Stimulated activated naive CD4-positive, alpha-beta T cell treated with Interleukin-2 at 50 U/mL for 16 hours (primary cell): ENCODE measurements at places on chromosomes 1 and 21.
A peak's percentile ranks its signal among the peaks of the same experiment; 100 is the strongest.

DNA sequence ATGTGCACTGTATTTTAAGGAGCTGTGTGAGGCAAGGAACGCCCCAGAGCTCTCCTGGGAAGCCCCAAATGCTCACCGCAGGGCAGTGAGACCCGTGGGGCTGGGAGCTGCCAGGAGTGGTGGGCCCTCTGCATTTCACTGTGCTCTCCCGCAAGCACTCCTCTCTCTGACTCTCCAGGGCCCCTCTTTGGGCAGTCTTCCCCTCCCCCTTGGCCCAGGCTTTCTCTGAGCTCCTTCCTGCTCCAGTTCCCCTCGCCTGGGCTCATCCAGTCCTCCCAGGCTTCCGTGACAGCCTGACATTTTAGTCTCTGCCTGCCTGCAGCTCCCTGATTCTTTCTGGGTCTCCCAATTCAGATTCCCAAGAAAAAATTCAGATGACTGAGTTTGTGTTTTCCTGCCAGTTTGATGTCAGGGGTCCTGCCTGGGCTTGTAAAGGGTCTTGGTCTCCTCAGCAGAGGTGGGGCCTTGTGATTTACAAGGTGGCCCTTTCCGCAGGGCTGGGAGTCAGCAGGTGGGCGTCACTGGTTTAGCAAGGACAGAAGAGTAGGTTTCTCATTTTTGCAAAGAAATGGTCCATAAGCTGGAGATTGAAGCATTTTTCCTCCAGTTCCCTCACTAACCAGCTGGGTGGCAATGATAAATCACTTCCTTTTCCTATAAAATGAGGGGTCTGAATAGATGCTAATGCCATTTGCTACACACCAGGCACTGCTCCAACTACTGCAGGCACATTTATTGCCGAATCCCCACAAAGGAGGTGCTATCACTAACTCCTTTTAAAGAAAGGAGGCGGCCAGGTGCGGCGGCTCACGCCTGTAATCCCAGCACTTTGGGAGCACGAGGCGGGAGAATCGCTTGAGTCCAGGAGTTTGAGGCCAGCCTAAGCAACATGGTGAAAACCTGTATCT lies 1.9 kb upstream of the CA6 start:
- DNase-seq, result no peak

DNA sequence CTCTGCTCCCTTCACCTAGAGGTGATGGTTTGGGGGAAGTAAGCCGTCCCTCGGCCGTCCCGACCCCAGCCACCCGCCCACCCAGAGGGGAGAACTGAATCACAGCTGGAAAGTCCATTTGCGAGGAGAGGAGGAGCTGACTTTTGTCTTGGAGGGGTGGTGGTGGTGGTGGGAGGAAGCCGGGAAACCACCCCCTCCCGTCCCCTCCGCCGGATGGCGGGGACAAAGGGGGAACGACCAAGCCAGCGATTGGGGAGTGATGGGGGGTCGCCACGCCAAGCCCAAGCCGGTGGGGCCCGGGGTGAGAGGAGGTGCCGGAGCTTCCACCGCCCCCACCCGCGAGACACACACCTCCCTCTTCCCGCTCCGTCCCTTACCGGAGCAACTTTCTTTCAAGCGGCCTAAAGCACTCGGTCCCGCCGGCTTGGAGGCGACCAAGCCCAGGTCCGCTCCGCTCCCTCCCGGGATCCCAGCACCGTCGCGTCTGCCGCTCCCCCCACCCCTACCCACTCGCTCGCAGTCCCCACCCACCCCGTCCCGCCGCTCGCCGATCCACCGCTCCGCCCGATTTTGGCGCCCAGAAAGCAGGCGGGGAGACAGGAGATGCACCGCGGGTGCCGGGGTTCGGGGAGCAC lies 540 bp downstream of the ARHGEF2 start:
- peak; percentile 72 for DNase-seq

- DNase-seq, result no peak
Observed at GRCh38 chr1:221328371-221328770, 413.5 kb downstream of the DUSP10 start.

- DNase-seq, result no peak
Observed at GRCh38 chr1:245091818-245092637, 62.8 kb upstream of the KIF26B start.

DNA sequence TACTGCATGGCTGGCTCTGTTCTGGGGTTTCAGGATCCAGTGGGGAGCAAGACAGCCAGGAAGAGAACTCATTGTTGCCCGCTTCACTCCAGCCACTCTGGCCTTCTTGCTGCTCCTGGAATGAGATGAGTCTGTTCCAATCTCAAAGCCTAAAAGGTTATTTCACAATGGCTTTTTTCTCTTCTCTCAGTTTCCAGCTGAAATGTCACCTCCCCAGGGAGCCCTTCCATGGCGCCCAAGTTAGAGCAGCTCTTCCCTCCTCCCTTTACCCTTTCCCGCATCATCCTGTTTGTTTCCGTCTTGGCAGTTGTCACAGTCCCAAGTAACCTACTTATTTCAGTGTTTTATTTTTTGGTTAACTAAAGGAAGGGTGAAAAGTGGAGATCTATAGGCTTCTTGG lies 15.8 kb downstream of the PLA2G2A start:
- no peak for DNase-seq

DNA sequence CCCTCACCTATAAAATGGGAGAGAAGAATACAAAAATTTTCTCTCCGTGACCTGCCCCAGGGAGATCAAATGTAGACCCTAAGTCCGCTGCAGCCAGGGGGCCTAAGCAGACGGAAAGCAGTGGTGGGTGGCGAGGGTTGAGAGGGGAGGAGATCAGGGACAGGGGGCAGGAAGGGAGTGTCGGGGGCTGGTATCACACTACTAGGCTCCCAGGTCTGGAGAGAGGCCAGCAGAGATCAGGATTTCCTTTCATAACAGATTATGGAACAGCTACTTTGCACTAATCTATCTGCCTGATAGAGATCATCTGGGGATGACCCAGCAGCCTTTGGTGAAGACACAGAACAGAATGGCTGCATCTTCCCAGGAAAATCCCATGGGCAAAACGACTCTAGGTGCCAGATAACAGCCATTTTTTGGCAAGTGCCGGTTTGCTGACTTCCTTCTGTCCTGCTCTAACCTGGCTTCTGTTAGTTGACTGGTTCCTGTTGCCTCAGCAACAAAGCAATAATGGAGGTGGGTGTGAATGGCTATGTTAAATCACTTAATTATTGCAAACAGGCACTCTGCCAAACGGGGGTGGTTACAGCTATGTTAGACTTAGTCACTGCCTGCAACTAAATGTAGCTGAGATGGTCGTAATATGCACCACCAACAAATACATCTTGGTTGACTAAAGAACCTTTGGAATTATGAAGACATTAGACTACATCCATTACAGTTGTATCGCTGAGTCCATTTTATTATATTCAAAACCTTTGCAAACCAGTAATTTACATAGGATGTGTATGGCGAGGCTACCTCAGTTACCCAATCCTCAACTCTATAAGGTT lies 30.0 kb upstream of the EPS8L3 start:
- peak; percentile 35 for DNase-seq

- no peak for DNase-seq
Observed at GRCh38 chr1:232951605-232952004, 1.2 kb downstream of the NTPCR start.

DNA sequence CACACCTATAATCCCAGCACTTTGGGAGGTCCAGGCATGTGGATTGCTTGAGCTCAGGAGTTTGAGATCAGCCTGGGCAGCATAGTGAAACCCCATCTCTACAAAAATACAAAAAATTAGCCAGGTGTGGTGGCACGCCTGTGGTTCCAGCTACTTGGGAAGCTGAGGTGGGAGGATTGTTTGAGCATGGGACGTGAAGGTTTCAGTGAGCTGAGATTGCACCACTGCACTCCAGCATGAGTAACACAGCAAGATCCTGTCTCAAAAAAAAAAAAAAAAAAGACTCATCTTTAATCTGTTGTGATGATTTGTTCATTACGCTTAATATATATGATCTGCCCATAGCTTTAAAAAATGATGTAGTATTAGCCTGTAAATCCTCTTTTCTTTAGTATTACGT lies 44.0 kb downstream of the OR10J1 start:
- no peak for DNase-seq

DNA sequence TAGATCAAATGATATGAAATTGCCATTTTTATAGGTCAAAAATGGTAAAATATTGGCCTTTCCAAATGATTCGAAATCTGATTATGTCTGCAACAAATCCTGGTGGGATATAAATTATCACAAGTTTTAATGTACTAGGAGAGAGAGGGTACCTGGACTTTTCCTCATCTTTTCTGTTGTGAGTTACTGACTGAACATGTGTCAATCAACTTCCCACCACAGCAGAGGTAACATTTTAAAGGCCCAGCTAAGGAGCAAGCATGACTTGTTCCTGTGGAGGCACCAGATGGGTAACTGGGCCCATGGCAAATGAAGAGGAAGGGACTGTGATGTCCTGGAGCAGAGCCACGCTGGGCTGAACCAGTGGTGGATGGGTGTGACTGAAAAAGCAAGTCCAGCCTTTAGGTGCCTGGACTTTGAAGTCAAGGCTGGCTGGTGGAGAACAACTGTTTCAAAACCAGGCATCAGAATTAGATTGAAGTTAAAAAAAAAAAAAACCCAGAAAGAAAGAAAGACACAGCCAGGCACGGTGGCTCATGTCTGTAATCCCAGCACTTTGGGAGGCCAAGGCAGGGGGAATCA lies 6.6 kb downstream of the MR1 start:
- DNase-seq, result no peak

DNA sequence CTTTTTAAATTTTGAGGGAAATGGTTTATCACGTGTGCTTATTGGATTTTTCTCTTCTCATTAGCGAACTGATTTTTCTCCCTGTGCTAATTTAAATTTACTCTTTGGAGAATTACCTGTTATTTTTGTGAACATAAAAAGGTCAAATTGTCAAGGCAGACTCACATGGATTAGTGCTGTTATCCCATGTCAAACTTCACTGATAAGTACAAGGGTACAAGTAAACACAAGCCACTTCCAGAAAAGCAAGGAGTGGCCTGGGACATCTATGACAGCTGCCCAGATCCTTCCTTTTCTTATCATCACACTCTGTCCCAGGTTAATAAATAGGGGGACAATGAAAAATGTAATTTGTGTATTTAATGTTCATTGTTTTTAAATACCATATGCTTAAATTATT lies 901.2 kb downstream of the LTN1 start:
- DNase-seq, result no peak

DNA sequence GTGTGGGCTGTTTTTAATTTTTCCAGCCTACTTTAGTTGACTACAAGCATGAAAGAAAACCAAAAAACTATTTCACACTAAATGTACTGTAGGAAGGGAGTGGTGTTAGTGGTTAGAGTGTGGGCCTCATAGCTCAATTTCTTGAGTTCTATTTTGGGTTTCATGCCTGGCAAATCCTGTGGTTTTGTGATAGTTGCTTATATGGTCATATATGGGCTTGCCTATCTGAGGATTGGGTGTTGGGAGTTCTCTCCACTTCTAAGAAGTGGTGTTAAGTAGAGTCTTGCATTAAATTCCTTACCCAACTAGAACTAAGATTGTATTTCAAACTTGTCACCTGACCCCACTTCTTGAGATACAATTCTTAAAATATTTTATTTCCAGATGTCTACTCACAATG lies 37.8 kb upstream of the COL11A1 start:
- no peak for DNase-seq
